ENCODE measurements at places on chromosomes 3 and 15. TPM values are rescaled to one million over a fixed set of nuclear protein-coding genes. Genes with fewer than 3 reads are reported as not detected.

- no peak overlapping the region for H3K27ac ChIP-seq
- no peak overlapping the region for H3K4me3 ChIP-seq
- H3K4me1 ChIP-seq: no peaks in the 10 kb centered on the region
- no peaks in the 10 kb centered on the region for H3K36me3 ChIP-seq
- peaks cover 10% of the 10 kb centered on the region for H3K27me3 ChIP-seq
Observed at GRCh38 chr3:68893600-68894239, 38.6 kb downstream of the TAFA4 start.

DNA sequence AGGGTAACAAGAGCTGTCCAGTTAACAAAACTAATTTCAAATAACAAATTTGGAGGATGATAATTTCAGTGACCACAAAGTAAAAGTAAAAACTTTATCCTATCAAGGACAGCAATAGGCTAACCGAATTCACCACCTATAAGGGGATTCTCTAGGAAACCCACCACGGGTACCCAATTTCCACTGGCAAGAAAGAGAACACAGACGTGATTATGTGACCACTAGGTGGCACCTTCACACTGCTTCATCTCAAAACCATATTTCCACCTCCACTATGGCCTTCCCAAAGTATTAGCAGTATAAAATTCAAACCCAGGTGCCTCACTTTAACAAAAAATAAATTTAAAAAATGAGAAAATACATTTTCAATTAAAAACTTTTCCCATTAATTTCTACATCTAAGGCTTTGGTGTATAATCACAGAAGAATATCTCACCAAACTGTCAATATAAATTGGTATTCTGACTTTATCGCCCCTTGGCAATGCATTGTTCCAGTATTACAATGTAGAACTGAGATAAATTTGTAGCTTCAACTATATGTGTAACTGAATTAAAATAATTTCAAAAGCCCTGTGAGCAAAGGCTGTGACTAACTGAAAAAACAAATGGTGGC lies 96.5 kb downstream of the FSIP1 start:
- H3K36me3 ChIP-seq: no peaks in the 10 kb centered on the region
- DNase-seq: no peak
- peaks cover 10% of the 10 kb centered on the region for H3K27me3 ChIP-seq

NTRK3 gene
- total RNA-seq: not detected

SLC25A36 gene
- 61.5 TPM for total RNA-seq

DNA sequence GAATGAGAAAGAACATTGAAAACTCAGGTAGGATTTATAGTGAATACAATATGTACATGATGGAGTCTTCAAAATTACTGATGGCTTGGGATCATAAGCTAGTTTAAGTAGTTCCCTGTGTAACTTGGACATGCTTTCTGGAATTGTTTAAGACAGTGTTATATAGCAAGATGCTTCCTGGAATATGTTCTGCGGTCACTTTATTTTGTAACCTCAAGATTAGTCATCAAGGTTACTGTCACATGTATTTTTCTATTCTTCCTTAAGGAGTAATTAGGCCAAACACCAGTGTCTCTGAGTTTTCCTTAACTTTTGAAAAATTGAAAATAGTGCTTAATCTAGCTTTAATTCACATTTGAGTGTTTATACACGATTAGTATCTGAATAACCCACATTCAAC lies 760.3 kb upstream of the ARRDC4 start:
- H3K27ac ChIP-seq: no peak overlapping the region
- no peaks in the 10 kb centered on the region for H3K27me3 ChIP-seq

GOLGA6L7 gene
- not detected for total RNA-seq

- no peaks in the 10 kb centered on the region for H3K4me1 ChIP-seq
- no peak overlapping the region for H3K4me3 ChIP-seq
- no peaks in the 10 kb centered on the region for H3K27me3 ChIP-seq
- no peak for DNase-seq
Observed at GRCh38 chr3:24435584-24435983, 59.1 kb downstream of the THRB start.

GRCh38 chr15:50549326-50549725 lies 2.9 kb upstream of the USP50 start:
- H3K4me1 ChIP-seq: no peaks in the 10 kb centered on the region
- no peak overlapping the region for H3K4me3 ChIP-seq
- H3K36me3 ChIP-seq: peaks cover 4% of the 10 kb centered on the region
- peaks cover 2% of the 10 kb centered on the region for H3K27me3 ChIP-seq
- DNase-seq: no peak
- no peak overlapping the region for H3K27ac ChIP-seq

DNA sequence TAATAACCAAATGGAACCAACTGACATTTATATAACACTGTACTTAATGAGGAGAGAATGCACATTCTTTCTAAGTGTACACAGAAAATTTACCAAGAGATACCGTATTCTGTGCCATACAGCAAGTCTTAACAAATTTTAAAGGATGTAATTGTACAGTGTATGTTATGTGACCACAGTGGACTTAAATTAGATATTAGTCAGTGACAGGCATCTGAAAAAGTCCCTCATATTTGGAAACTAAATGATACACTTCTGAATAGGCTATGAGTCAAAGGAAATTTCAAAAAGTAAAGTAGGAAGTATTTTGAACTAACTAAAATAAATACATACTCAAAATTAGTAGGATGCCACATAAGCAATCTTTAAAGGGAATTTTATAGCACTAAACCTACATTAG lies 59.6 kb upstream of the P3H2 start:
- H3K27ac ChIP-seq: no peak overlapping the region
- peaks cover 2% of the 10 kb centered on the region for H3K4me1 ChIP-seq
- H3K4me3 ChIP-seq: no peak overlapping the region
- no peaks in the 10 kb centered on the region for H3K36me3 ChIP-seq

DNA sequence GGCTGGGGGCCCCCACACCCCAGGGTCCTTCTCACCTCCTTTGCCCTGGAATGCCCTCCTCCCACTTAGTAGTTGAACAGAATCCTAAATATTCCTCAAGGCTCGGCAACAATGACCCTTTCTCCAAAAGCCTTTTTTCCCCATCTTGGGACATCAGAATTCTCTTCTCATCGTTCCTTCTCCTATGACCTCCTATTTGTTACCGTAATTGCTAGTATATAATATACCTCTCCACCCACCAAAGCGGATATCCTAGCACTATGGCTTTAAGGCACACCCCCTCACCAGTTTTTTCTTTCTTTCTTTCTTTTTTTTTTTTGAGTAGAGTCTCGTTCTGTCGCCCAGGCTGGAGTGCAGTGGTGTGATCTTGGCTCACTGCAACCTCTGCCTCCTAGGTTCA lies 16.8 kb downstream of the HDAC11 start:
- no peak overlapping the region for H3K4me3 ChIP-seq
- no peak overlapping the region for H3K27ac ChIP-seq
- no peaks in the 10 kb centered on the region for H3K36me3 ChIP-seq
- no peaks in the 10 kb centered on the region for H3K4me1 ChIP-seq

BLM gene
- 41.0 TPM for total RNA-seq

DNA sequence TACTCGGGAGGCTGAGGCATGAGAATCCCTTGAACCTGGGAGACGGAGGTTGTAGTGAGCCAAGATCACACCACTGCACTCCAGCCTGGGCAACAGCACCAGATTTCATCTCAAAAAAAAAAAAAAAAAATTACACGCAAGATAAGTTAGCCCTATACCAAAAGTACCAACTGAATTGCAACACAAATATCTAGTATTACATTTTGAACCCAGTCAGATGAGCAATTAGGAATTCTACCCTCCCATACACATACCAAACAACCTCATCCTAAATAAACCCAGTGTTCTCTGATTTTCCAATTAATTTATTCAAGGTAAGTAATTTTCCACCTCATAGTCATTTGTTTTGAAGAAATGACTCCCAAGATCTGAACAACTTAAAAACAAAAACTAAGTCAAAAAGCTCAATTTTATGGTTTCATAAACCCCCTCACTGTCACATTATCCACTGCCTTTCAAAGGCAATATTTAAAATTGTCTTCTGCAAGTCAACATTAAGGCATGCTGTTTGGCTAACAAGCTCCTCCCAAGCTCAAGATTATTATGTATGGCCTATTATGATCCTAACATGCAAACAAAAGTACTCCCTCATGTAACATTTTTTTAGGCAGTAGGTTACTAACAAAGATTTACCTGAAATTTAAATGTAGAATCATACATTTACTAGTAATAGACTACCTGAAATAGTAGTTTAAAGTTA lies 4.5 kb downstream of the RAF1 start:
- no peak overlapping the region for H3K27ac ChIP-seq
- H3K27me3 ChIP-seq: no peaks in the 10 kb centered on the region
- H3K36me3 ChIP-seq: peaks cover 14% of the 10 kb centered on the region
- H3K4me1 ChIP-seq: peaks cover 31% of the 10 kb centered on the region
- H3K4me3 ChIP-seq: no peak overlapping the region
- DNase-seq: no peak

DNA sequence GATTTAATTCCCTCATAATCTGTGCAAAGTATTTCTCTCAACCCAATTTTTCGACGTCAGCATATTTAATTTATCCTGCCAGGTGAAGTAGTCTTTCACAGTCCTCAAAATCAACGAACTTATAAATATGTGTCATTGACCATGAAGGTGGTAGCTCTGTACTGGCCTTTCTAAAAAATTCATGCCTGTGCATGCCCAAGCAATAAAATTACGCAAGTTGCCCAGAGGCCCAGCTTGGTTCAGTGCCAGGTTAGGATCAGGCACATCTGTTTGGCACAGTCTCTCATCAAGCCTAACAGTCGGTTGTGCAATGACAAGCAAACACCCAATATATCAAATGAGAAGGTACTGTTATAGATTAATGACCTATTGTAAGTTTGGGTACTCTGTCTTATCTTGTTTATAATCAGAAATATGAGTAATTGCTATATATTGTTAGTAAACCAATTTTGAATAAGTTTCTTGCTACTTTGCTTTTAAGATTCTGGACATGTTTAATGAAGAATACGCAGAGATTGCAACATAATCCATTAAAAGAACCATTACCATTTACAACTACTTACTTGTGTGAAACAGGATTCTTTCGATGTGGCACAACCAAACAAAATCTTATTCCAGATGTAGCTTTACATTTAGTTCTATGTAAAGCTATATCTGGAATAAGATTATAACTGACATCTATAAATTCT lies 159.0 kb upstream of the IL12A start:
- H3K27me3 ChIP-seq: peaks cover 9% of the 10 kb centered on the region
- H3K27ac ChIP-seq: no peak overlapping the region
- no peak for DNase-seq
- no peaks in the 10 kb centered on the region for H3K36me3 ChIP-seq
- no peak overlapping the region for H3K4me3 ChIP-seq

DNA sequence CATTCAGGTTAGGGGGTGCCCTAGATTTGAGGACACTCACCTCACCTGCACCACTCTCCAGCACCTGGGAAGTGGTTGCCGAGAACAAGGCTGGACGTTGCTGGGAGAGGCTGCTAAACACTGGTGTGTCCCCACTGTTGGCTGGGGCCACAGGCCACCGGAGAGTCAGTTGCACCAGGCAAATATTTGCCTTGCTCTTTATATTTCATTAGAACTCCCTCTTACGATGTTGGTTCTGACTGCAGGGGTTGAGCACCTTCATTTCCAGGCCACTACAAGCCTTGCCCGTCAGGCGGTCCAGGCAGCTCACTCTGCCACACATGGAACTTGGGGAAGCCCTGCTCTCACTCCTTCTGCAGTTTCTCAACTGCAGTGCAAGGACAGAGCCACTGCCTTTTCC lies 30.7 kb downstream of the HCN4 start:
- no peaks in the 10 kb centered on the region for H3K4me1 ChIP-seq
- H3K4me3 ChIP-seq: no peak overlapping the region
- no peak overlapping the region for H3K27ac ChIP-seq
- no peaks in the 10 kb centered on the region for H3K36me3 ChIP-seq
- no peak for DNase-seq

DNA sequence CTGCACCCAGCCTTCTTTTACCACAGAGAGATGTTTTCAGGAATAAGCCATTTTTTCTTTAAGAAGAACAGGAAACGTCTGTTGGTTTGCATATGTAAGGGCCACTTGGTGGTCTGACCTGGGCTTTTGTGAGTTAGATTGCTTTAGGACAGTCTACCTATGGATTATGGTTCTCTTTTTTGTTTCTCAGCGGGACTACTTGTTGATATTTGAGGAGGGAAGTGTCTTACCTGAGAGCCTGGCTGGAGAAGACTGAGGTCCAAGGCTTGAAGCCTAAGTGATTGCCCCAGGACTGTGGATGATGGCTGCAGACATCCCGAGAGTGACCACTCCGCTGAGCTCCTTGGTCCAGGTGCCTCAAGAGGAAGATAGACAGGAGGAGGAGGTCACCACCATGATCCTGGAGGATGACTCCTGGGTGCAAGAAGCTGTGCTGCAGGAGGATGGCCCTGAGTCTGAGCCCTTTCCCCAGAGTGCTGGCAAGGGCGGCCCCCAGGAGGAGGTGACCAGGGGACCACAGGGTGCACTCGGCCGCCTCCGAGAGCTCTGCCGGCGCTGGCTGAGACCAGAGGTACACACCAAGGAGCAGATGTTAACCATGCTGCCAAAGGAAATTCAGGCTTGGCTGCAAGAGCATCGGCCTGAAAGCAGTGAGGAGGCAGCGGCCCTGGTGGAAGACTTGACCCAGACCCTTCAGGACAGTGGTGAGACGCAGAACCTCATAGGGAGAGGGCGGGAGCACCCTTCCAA lies 3.0 kb downstream of the ZSCAN2 start:
- H3K27me3 ChIP-seq: no peaks in the 10 kb centered on the region
- H3K4me1 ChIP-seq: peaks cover 34% of the 10 kb centered on the region
- H3K27ac ChIP-seq: no peak overlapping the region
- H3K4me3 ChIP-seq: peak overlapping the region; percentile 31
- no peak for DNase-seq

GRCh38 chr15:45121706-45122417 lies 7.7 kb downstream of the DUOXA2 start:
- H3K36me3 ChIP-seq: no peaks in the 10 kb centered on the region
- H3K27ac ChIP-seq: no peak overlapping the region
- peaks cover 57% of the 10 kb centered on the region for H3K27me3 ChIP-seq

DNA sequence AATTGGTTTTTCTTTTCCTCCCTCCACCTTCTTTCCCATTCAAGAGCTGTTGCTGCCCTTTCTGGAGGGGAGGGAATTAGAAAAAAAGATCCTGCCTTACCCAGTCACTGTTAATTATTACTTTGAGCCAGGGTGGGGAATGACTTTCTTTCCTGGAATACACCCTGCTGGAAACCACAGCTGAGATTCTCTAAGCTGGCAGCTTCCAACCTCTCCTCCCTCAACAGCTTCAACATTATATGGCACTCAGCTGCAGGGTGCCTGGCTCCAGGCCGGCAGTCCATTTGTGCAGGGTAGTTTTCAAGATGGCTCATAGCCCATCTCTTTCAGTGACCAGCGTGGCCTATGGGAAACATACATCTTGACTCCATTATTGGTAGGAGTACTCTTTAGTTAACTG lies 105.8 kb downstream of the UBE3A start:
- no peak for DNase-seq
- H3K27me3 ChIP-seq: no peaks in the 10 kb centered on the region
- no peak overlapping the region for H3K27ac ChIP-seq
- no peak overlapping the region for H3K4me3 ChIP-seq
- H3K36me3 ChIP-seq: peaks cover 62% of the 10 kb centered on the region

DNA sequence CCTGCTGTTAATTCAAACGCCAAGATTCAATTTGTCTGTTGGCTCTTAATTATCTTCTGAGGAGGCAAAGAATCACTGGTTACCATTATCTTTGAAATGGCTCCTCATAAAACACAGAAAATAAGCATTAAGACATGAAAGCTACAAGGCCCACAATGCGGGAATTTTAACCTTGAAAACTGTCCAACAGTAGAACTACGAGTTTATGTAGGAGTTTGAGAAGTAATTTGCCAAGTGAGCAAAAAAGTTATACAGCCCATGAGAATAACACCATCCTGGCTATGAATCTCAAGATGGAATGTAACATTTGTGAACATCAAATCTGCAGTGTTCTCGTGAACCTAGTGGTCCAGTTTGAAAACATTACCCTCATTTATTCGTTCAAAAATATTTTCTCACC lies 172.5 kb downstream of the ALDH1A2 start:
- no peaks in the 10 kb centered on the region for H3K36me3 ChIP-seq
- no peak overlapping the region for H3K27ac ChIP-seq
- DNase-seq: no peak
- no peak overlapping the region for H3K4me3 ChIP-seq
- H3K27me3 ChIP-seq: peaks cover 11% of the 10 kb centered on the region

GPR27 gene
- 0.28 TPM for total RNA-seq

All from activated naive CD8-positive, alpha-beta T cell treated with anti-CD3 and anti-CD28 coated beads, Interleukin-2, amount 10 ng/mL, durations not matched to agents 7 days and 5 days (primary cell).